ENCODE measurements at places on chromosomes 12 and 14.

DNA sequence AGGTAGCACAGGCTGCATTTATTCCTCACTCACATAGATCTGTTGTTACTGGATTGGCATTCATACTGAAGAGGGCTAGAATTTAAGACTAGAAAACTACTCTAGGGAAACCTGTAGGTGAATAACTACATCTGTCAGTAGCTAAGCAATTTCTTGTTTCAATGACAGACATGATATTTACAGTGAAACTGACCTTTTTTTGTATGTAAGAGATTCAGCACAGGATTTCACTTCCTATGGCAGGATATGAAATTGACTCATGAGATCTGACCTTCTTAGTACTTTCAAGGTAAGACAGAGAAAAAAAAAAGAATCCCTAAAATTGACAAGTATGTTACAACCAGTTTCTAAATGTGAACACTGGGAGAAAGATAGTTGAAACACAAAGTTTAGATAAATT lies 189.8 kb upstream of the SLC16A7 start:
- no peak for DNase-seq

DNA sequence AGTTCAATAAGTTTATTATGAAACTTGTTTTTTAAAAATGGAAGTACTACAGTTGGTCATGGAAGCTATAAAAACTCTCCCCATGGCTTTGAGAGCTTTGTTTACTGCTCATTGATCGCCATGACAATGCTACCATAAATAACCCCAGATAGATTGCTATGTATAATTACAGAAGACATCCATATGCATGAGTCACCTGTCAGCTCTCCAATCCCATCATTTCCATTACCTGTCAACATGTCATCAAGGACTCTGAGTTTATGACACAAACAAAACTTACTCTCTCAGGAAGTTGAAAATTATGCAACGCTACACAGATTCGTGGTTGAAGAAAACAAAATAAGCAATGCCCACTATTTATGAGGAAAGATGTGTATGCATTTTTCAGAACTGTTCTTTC lies 144.4 kb downstream of the SEC23A start:
- DNase-seq, result no peak

GRCh38 chr14:51921026-51921425 lies 60.6 kb downstream of the GNG2 start:
- no peak for DNase-seq

DNA sequence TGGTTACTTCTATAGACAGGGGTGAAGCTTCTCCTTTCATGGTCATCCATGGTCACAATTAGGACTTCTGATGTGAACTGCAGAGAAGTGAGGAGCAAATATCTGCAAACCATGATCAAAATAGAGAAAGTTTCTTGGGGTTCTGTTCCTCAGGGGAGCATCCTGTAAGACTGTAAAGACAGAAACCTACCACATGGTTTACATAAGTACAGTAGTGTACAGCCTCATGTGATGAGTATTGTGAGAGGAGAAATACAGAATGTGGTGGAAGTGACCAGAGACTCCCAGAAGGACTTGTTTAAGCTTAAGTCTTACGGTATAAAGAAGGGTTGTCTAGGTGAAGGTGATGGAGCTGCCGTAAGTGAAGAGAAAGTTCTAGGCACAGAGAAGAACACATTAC lies 484.7 kb downstream of the LRIG3 start:
- no peak for DNase-seq

GRCh38 chr14:104221636-104222369 lies 83.4 kb downstream of the KIF26A start:
- no peak for DNase-seq

- DNase-seq, result no peak
Observed at GRCh38 chr14:90503582-90503981, 106.8 kb downstream of the CALM1 start.

DNA sequence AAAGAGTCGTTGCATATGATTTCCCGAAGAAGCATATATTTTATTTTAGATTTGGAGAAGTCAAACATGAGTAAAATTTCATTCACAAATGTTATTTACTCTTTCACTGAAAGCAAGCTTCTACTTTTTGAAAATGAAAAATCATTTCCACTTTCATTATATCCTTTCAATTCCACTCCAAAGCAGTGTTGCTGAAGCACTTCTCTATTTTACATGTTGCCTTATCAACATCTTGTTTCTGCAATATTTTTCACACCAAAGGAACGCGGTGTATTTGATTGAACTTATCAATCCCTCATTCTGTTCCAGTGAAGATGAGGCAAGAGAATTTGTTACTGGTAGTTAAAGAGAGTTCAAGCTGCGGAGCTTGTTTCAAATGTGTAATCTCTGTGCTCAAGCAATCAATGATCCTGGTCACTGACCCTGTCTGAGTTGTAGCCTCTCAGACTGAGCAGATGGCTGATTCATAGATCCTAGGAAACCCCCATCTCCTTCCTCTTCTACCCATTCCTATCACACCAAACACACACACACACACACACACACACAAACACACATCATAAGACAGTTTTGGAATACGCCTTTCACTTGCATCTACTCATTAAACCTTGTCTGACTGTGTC lies 236.2 kb upstream of the FLRT2 start:
- DNase-seq, result no peak

DNA sequence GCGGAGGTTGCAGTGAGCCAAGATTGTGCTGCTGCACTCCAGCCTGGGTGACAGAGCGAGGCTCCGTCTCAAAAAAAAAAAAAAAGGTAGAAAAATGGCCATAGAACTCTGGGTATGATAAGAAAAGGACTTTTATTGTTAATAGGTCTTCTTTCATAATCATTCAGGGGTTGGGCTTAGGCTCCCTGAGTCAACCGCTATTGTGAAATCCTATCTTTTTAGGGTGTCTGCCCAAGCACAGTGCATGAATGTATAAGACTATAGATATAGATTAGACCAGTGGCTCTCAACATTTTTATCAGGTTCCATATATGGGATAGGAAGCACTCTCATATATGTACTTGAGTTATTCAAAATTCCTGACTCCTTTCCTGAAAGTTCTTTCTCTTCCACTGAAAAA lies 48.7 kb upstream of the USP15 start:
- DNase-seq, result no peak

- no peak for DNase-seq
Observed at GRCh38 chr14:23434488-23435222, 805 bp downstream of the MYH7 start.

- DNase-seq, result peak; percentile 91
Observed at GRCh38 chr12:2794736-2795289, at the start of gene FKBP4. Gene FKBP4, plus strand, starts transcription at chr12:2794970. Its CDS starts 170 bp downstream, at chr12:2795140.

DNA sequence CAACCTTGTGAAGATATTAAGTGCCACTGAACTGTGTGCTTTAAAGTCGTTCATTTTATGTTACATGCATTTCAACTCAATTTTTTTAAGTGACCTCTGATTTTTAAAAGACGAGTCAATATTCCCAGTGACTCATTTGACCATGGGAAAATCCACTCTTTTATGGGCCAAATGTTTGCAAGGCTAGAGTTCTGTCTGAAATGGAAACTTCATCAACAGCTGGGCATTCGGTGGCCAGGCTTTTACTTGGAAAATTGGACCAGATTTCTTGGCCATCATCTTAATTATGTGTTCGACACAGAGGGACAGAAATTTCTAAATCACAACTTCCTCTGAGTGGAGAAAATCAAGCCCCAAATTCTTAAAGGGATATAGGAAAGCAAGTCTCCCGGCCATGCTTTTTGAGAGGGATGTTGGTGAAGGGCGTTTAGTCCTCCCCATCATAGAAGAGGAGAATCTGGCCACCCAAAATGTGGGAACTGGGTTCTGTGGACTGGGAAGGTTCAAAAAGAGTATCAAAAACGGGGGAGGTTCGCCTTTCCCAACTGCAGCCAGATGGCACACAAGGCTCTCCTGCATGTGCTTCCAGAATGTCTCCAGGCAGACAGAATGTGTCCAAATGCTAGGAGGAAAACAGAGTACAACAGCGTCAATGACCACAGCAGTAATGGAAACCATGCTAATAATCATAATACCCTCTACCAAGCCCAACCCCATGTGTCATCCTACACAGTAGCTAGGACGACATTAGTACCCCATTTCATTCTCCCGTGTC lies 40.9 kb upstream of the FZD10 start:
- no peak for DNase-seq

Data from hippocampal formation (tissue), 2 donors.